ENCODE measurements at places on chromosomes 16 and 17. TPM values are rescaled to one million over a fixed set of nuclear protein-coding genes. Genes with fewer than 3 reads are reported as not detected.
A peak's percentile ranks its signal among the peaks of the same experiment; 100 is the strongest.

- DNase-seq, result no peak
Observed at GRCh38 chr16:53980675-53981074, 276.7 kb downstream of the FTO start.

GRCh38 chr16:59719121-59719520, 985.0 kb upstream of the GOT2 start:
- no peak for DNase-seq

- DNase-seq, result no peak
Observed at GRCh38 chr16:65524231-65524630, 402.4 kb upstream of the CDH11 start.

CD300LB gene
- 0.27 TPM for total RNA-seq

GRCh38 chr16:22753451-22753850, 60.5 kb upstream of the HS3ST2 start:
- DNase-seq, result no peak

GRCh38 chr17:54269881-54270280, 447.2 kb downstream of the KIF2B start:
- DNase-seq, result no peak

DNA sequence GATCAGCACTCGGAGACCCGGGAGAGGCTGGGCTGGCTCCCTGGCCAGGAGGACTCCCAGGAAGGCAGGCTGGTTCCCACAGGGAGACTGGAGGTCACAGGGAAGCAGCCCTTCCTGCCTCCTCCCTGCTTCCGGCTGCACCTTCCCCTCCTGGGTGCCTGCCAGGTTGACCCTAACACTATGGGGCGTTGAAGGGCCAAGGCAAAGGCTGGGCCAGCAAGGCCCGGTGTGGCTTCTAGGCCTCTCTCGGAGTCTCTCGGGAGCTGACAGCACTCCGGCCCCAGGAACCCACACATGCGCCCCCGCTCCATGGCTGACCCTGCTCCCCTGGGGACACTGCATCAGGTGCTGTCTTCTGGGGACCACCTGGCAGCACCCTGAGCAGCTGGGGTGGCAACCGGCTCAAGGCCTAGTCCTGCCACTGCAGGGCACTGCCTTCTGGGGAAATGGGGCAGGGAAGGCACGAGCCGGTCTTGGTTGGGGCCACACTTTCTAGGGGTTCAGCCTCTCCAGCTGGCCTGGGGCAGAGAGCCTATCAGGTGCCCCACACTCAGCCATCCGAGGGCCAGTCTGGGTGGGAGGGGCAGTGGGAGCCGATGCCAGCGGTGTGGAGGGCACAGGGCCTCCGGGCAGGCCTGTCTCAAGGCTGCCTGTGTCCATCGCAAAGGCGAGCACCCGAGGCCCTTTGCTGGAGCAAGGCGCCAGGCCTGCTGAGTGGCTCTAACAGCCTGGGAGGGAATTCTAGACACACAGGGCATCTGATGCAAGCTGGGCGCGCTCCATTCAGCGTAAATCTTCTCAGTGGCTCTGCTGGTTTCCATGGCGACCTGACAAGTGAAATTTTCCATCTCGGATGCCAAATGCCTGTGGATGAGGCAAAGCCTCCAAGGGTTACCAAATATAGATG, 5.6 kb upstream of the MTSS2 start:
- DNase-seq, result peak; percentile 66

- DNase-seq, result no peak
Observed at GRCh38 chr16:50534556-50534955, 13.6 kb upstream of the NKD1 start.

DNA sequence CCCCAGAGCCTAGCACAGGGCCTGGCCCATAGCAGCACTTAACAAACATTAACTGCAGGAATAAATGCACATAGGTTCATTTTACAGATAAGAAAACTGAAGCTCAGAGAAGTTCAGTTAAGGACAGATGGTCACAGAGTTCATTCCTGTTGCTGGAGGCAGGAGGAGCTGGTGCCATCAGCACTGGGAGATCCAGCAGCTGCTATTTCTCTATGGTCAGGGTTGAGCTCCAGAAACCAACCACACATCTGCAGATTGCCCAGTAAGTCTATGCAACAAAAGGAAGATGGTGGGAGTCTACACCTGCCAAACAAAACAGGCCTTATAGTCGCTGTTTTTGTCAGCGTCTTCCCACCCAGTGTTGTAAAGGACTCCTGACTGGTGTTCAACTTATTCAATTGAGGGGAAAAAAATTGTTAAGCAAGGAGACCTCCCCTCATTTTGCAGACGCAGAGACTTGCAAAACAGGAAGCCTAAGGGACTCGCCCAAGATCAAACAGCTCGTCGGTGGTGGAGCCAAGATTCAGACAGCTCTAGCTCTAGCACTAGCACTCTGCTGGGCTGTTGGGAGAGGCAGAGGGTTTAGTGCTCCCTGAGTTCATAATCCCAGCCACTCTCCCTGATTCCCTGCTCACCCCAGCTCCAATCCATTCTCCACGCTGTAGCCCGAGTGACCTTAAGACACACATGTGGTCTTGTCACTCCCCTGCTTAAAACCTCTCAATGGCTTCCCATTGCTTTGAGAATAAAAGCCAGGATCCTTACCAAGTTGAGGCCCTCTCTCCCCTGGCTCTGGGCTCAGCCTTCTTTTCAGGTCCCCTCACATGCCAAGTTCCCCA, 9.0 kb downstream of the NOG start:
- DNase-seq, result no peak

- DNase-seq, result no peak
Observed at GRCh38 chr17:48102798-48103715, 1.8 kb upstream of the CBX1 start.

DNA sequence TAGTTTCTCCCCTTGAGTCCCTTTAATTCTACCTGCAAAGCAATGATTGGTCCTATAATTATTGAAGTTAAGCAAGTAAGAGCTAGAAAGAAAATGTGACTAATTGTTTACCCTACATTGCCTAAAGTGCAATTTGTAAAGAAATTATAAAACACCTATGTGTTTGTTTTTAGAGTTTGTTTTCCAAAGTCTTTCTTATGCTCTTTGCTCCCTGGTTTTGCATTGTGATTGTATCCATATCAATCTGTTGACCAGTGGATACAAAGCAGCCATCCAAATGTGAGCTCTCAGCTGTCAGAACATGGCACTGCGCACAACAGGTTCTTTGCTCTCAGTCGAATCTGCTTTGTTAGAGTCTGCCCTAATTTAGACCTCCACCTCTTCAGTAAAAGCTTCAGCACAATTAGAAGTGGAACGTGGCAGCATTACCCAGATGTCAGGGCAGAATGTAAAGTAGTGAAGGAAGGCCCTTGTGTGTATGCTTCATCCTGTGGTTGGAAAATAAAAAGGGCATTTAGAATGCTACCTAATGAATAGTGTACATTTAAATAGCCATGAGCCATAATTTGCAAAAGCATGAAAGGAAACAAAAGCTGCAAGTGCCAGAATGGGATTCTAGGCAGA, 70.5 kb downstream of the AATF start:
- no peak for DNase-seq

DNA sequence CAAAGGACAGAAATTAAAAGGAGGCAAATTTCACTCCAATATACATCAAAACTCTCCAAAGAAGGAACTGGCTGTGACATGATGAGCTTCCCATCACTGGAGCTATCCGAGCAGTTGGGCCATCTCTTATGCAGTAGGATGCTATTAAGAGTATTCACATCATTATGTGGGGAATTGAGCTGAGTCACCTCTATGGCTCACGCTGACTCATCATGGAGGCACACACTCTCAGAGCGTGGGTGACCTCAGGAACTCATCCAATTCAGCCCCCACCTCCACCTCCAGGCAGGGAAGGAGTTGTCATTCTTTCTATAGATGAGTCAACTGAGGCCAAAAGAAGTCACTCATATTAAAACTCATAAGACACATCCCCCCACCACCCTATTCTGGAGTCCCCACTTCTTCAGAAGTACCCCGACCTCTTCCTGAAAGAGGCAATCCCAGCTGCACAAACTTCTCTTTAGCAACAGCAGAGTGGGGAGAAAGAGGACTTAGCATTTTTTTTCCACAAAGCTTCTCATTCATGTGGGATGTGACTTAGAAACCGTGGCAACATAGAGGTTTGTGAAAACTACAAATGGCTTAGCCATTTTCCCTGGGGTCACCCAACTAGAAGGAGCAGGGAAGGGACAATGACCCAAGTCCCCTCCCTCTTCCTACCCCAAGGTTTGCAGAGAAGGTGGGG, 32.5 kb downstream of the ABCC12 start:
- no peak for DNase-seq

DNA sequence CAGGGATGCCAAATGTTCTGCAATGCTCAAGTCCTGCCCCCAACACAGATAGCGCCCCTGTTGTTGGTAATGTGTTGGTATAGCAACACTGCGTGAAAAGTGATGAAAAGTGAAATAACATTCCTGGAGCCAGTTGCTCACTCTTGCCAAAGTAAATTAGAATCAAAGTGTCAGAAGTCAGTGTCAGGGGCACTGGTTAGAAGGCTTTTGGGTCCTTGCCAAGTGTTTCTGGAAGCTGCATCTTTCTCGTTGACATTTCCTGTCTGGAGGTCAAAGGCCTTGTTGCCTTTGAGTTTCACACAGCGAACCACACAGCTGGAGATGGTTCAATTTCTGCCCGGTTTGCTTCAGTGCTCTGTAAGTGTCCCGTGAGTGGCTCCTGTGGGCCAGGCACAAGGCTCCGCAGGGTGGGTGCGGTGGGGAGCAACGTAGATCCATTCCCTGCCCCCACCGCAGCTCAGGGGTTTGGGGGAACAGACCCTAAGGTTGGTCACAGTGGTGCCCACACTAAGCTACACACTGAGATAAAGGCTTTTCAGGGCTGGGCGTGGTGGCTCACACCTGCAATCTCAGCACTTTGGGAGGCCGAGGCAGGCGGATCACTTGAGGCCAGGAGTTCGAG, 3.6 kb upstream of the SLC16A5 start:
- DNase-seq, result no peak

- DNase-seq, result no peak
Observed at GRCh38 chr16:11030990-11031510, 86.7 kb downstream of the CLEC16A start.

GRCh38 chr16:12941896-12942295, 40.5 kb downstream of the SHISA9 start:
- no peak for DNase-seq

- DNase-seq, result no peak
Observed at GRCh38 chr17:80380555-80381002, 34.4 kb upstream of the ENDOV start.

GRCh38 chr16:11236461-11237254, 19.3 kb downstream of the SOCS1 start:
- no peak for DNase-seq

GRCh38 chr16:9844361-9844760, 337.9 kb downstream of the GRIN2A start:
- no peak for DNase-seq

GRCh38 chr17:46839211-46839610, 12.2 kb upstream of the WNT9B start:
- DNase-seq, result no peak
